ENCODE measurements at places on chromosomes 4 and X. TPM values are rescaled to one million over a fixed set of nuclear protein-coding genes. Genes with fewer than 3 reads are reported as not detected.

Gene COX7B2
- total RNA-seq, result not detected

Gene MAGEC1
- total RNA-seq, result not detected

Gene PNCK
- total RNA-seq, result 5.4 TPM

Gene TMEM255A
- total RNA-seq, result 0.51 TPM

Gene CLDN34
- total RNA-seq, result 0.42 TPM

DNA sequence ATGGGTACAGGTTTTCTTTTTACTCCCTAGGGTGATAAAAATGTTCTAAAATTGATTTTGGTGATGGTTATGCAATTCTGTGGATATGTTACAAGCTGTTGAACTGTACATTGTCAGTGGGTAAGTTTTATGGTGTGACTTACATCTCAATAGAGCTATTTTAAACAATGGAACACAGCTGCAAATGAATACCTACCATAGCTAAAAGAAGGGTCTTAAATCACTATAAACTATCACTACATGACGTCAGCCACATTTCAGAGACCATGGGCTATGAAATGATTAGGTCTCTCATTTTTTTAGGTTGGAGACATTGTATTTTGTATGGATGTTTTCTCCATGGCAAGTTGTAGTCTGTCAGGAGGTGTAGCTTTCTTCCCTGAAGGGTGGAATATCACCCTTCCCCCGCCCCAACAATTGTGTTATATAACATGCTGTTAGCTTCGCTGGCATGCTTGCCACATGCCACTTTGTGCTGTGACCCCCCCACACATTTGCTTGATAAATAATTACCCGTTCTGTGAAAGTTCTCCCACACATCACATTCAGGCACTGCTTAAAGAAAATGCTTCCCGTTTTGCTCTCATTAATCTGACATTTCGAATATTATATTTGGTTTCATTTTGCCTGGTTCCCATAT is 159.7 kb downstream of the ARHGAP10 start:
- H3K27ac ChIP-seq, result no peak overlapping the region
- no peak for DNase-seq
- H3K27me3 ChIP-seq, result no peaks in the 10 kb centered on the region
- no peak overlapping the region for H3K4me3 ChIP-seq

DNA sequence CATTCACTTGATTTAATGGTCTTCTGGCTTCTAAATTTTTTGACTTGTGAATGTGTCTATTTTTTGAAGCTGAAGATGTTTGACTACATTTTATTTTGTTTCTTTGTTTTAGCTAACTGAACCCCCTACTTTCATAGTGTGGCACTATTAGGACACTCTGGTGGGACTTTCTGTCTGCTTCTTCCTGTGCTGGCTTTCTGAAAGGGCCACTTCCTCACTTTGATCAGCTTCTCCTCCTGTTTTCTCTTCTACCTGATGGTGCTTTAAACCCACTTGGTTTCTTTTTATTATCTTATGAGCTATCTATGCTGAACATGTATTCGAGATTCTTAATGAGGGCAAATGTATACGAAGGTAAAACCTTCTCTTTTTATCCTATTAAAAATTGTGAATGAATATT is 186.1 kb upstream of the CASK start:
- H3K4me1 ChIP-seq, result no peaks in the 10 kb centered on the region
- no peak for DNase-seq
- H3K27ac ChIP-seq, result no peak overlapping the region
- H3K36me3 ChIP-seq, result no peaks in the 10 kb centered on the region

- H3K36me3 ChIP-seq, result no peaks in the 10 kb centered on the region
- no peak overlapping the region for H3K27ac ChIP-seq
- no peak for DNase-seq
These were observed 40.5 kb downstream of the MAPK10 start for GRCh38 chr4:86319390-86319789.

- no peaks in the 10 kb centered on the region for H3K36me3 ChIP-seq
- H3K4me3 ChIP-seq, result no peak overlapping the region
- peaks cover 10% of the 10 kb centered on the region for H3K27me3 ChIP-seq
- H3K4me1 ChIP-seq, result no peaks in the 10 kb centered on the region
- no peak for DNase-seq
These were observed 10.8 kb downstream of the CETN2 start for GRCh38 chrX:152819732-152820131.

GRCh38 chr4:46316215-46316614 is 73.7 kb downstream of the GABRA2 start:
- no peak overlapping the region for H3K4me3 ChIP-seq
- no peaks in the 10 kb centered on the region for H3K36me3 ChIP-seq
- no peaks in the 10 kb centered on the region for H3K4me1 ChIP-seq
- no peaks in the 10 kb centered on the region for H3K27me3 ChIP-seq

GRCh38 chr4:134740290-134740689 is 538.7 kb upstream of the PABPC4L start:
- no peak for DNase-seq
- H3K4me3 ChIP-seq, result no peak overlapping the region
- no peaks in the 10 kb centered on the region for H3K27me3 ChIP-seq
- H3K27ac ChIP-seq, result no peak overlapping the region
- peaks cover 1% of the 10 kb centered on the region for H3K36me3 ChIP-seq
- H3K4me1 ChIP-seq, result peaks cover 1% of the 10 kb centered on the region

DNA sequence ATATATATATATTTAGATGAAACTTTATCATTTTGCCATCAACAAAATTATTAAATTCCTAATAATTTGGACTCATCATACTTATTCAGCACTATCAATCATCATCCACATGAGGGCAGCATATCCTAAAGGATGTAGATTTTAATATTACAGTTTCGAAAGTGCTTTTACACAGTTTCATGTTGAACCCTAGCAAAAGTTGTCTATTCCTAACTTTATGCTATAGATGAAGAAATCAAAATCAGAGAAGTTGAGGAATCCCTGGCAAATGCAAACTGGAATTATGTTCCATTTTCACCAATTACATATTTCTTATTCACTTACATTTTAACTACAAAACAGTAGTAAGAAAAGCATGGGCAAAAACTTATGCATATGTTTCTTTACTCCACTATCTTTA is 36.6 kb upstream of the UGT2A1 start:
- no peak for DNase-seq
- peaks cover 16% of the 10 kb centered on the region for H3K4me1 ChIP-seq
- no peak overlapping the region for H3K27ac ChIP-seq

GRCh38 chr4:76487621-76488020 is 52.6 kb downstream of the SHROOM3 start:
- no peaks in the 10 kb centered on the region for H3K27me3 ChIP-seq
- no peak overlapping the region for H3K4me3 ChIP-seq
- peaks cover 5% of the 10 kb centered on the region for H3K36me3 ChIP-seq
- DNase-seq, result no peak

GRCh38 chrX:37860721-37861120 is 13.3 kb upstream of the DYNLT3 start:
- no peak overlapping the region for H3K4me3 ChIP-seq
- H3K27me3 ChIP-seq, result no peaks in the 10 kb centered on the region
- H3K27ac ChIP-seq, result peak overlapping the region; percentile 47
- peaks cover 2% of the 10 kb centered on the region for H3K36me3 ChIP-seq
- peaks cover 29% of the 10 kb centered on the region for H3K4me1 ChIP-seq
- no peak for DNase-seq

GRCh38 chr4:140866492-140867005 is 110.4 kb upstream of the TBC1D9 start:
- DNase-seq, result no peak
- H3K27ac ChIP-seq, result no peak overlapping the region
- H3K36me3 ChIP-seq, result peaks cover 5% of the 10 kb centered on the region
- no peaks in the 10 kb centered on the region for H3K27me3 ChIP-seq

GRCh38 chr4:78863254-78863869 is 75.9 kb downstream of the PAQR3 start:
- no peak for DNase-seq
- H3K4me3 ChIP-seq, result no peak overlapping the region
- H3K27ac ChIP-seq, result no peak overlapping the region
- H3K36me3 ChIP-seq, result peaks cover 4% of the 10 kb centered on the region

DNA sequence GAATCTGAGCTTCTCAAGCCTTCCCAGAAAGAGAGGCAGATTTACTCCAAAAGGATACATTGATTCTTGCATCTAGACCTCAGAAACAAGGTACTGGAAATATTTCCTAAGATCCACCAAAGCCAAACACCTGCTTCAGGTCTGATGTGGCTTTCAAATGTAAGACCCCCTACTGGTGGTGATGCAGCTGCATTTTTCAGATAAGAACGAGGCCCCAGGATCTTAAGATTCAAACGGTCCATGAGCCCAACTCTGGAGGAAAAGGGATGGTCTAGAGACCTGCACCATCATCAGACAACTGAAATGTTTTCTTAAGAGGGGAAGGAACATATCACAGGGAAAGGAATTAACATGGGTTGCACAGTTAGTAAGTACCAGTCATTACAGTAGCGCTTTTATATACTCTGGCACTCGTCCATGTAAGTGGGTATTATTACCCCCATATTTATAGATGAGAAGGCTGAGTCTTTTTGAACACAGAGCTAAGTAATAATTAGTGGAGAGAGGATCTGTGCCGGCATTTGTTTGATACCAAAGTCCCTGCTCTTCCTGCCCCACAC is 73.7 kb downstream of the LEF1 start:
- peaks cover 19% of the 10 kb centered on the region for H3K27me3 ChIP-seq
- no peaks in the 10 kb centered on the region for H3K36me3 ChIP-seq
- H3K27ac ChIP-seq, result no peak overlapping the region
- no peak overlapping the region for H3K4me3 ChIP-seq
- no peak for DNase-seq

GRCh38 chr4:42361456-42361855 is 35.8 kb upstream of the SHISA3 start:
- no peaks in the 10 kb centered on the region for H3K36me3 ChIP-seq
- no peaks in the 10 kb centered on the region for H3K27me3 ChIP-seq

DNA sequence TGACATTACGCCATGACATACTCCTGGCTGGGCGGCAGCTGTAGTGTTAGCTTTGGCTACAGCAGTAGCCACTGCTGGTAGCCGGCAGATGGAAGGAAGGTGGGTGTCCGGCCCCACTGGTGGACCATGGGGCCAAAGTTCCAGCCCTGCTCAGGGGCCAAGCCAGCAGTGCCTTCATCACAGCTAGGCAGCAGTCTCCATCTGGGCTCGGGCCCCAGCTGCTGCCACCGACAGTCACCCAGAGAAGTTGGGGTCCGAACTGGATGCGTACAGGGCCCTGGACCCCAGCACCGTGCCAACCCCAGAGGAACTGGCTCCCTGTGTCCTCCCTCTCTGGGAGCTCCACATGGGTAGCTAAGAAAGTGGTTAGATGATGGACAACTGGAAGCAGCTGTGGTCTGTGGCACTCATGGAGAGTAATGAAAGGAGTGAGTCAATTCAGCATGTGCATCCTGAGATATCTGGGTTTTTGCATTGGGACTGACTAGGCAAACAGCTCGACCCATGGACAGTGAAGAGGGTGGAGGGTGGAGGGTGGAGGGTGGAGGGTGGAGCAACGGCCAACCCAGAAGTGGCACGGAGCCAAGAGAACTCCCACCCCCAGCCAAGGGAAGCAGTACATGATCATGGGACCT is 366.6 kb upstream of the GRIA3 start:
- H3K4me3 ChIP-seq, result no peak overlapping the region
- H3K36me3 ChIP-seq, result peaks cover 2% of the 10 kb centered on the region
- H3K27ac ChIP-seq, result no peak overlapping the region
- H3K4me1 ChIP-seq, result no peaks in the 10 kb centered on the region
- no peak for DNase-seq
